Stimulated activated CD4-positive, alpha-beta T cell treated with anti-CD3 and anti-CD28 coated beads, TNF-alpha, amount 100 ng/mL, for 1 hour (primary cell): ENCODE measurements at places on chromosomes 12 and 14.

- no peak for DNase-seq
Measured at GRCh38 chr12:71746974-71747611, 7.6 kb upstream of the RAB21 start.

DNA sequence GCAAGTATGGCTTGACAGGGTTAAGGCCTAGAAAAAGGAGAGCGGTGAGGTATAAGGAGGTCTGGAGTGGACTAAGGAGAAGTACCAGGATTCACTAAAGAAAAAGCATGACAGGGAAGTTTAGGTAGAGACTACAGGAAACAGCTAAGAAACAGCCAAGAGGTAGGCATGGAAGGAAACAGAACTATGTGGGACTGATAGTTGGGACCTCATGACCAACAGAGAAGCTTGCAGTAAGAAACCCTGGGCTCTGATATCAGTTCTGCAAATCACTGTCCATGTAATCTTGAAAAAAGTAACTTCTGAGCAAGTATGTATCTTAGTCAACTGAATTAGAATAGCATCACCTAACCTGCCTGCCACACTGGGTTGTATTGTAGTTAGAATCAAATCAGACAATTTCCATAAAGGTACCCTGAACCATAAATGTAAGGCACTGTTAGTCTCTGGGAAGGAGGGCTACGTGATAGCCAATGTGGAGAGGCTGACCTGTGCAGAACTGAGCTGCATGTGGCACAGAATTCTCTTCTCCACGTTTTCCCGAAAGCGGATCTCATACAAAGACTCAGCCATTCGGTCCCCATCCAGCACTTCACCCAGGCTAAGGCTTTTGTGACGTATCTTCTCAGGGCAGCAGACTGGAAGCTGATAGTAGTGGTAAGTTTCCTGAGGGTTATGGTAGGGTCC, 912 bp downstream of the TM9SF1 start:
- no peak for DNase-seq

GRCh38 chr14:99571303-99571986, 32.6 kb downstream of the CCDC85C start:
- DNase-seq = no peak

- no peak for DNase-seq
Measured at GRCh38 chr12:122659579-122659978, 43.6 kb downstream of the HCAR2 start.

GRCh38 chr12:64675795-64676194, 65.5 kb downstream of the RASSF3 start:
- no peak for DNase-seq

DNA sequence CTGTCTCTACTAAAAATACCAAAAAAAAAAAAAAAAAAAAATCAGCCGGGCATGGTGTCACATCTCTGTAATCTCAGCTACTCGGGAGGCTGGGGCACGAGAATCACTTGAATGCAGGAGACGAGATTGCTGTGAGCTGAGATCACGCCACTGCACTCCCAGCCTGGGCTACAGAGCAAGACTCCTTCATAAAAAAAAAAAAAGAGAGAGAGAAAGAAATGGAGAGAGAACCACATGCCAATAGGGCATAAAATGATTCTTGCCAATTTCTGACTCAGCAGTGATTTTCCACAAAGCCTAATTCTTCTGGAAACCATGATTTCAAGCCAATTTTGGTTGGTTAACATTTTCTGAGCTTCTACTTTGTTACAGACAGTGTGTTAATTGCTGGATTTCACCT, 250.4 kb upstream of the SEL1L start:
- no peak for DNase-seq

GRCh38 chr12:19639781-19640415, 200.6 kb downstream of the AEBP2 start:
- no peak for DNase-seq

- DNase-seq = no peak
Measured at GRCh38 chr14:65103150-65103760, 938 bp upstream of the MAX start.

DNA sequence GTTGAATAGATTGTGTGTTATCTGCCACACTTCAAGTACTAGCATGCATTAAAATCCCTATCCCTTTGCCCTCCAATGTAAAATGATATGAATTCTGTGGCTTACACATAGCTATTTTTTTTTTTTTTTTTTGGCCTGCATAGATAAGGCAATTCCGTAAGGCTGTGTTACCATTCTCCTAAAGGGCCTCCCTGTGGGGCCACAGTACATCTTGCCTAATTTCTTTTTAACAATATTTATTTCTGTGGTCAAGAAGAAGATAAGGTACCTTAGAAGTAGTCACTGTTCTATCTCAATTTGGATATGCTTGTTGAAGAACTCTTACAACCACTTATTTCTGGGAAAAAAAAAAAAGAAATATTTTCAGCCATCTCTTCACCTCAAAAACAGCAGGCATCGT, 19.8 kb downstream of the FLRT2 start:
- DNase-seq = no peak

GRCh38 chr14:67856827-67857226, 37.2 kb downstream of the RAD51B start:
- no peak for DNase-seq
